ENCODE measurements at places on chromosomes 7 and 10.

GRCh38 chr10:71159892-71160291 lies 52.5 kb upstream of the UNC5B start:
- no peak for DNase-seq

GRCh38 chr10:85650791-85651496 lies 715.7 kb downstream of the GRID1 start:
- no peak for DNase-seq

GRCh38 chr7:151371266-151371665 lies 29.7 kb downstream of the NUB1 start:
- no peak for DNase-seq

DNA sequence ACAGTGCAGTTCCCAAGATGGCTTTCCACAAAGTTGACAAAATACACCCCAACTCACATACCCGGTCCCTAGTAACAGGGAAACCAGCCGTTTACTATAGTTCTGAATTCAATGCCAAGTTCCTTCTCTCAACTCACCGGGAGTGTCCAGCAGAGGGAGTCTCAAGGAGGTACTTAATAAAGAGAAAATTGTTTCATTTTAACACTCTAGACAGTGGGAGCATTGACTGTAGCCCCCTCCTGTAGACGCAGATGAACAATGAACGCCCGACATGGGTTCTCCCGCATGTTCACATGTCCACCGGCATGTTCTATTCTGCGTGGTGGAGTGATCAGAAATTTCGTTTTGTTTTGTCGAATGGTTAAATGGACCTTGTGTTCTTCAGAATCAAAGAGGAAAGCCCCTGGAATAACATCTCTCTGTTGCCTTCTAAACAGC lies 1.9 kb downstream of the HIPK2 start:
- peak; percentile 51 for DNase-seq

DNA sequence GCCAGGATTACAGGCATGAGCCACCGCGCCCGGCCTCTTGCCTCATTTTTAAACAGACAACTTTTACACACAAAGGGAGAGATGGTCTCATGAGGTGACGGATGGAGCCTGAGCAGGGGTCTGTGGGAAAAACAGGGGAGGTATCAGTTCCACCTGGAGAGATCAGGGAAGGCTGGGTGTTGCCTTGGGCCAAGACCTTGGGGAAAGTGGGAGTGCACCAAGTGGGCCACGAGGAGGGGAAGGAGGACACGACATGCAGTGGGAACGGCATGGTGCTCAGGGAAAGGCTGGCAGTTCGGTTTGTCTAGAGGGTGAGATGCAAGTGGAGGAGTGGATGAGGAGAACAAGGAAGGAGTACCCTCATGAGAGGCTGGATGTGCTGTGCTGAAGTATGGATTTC lies 8.9 kb upstream of the ZNF777 start:
- DNase-seq = no peak

DNA sequence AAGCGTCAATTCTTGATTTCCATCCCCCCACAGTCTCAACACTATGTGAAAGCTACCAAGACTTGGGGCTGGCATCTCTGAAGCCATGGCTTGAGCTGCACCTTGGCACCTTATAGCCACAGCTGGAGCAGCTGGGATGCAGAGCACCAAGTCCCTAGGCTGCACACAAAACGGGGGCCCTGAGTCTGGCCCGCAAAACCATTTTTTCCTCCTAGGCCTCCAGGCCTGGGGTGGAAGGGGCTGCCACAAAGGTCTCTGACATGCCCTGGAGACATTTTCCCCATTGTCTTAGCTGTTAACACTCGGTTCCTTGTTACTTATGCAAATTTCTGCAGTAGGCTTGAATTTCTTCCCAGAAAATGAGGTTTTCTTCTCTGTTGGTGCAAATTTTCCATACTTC lies 89.8 kb upstream of the GNAI1 start:
- DNase-seq = no peak

DNA sequence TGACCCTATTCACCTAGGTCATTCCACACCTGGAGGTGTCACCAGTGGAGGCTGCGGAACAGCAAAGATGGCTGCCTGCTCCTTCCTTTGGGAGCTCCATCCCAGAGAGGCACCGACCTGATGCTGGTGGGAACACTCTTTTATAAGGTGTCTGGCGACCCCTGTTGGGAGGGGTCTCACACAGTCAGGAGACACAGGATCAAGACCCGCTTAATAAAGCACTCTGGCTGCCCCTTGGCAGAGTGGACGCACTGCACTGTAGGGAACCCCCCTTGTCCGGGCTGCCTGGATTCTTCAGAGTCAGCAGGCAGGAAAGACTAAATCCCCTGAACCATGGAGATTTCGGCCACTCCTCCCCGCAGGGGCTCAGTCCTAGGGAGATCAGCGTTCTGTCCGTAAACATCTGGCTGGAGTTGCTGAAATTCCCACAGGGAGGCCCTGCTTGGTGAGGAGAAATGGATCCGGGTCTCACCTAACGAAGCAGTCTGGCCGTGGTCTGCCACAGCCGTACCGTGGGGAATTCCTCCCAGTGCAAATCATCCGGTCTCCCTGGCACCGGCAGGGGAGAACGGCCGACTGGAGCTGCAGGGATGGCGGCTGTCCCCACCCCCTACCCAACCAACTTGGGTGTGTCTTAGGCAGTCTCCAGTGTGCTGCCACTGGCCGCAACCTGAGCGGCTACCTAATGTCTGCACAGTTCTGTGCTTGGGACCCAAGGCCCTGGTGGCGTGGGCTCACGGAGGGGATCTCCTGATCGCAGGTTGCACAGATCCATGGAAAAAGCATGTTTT lies 66.1 kb downstream of the LSMEM1 start:
- DNase-seq = no peak

DNA sequence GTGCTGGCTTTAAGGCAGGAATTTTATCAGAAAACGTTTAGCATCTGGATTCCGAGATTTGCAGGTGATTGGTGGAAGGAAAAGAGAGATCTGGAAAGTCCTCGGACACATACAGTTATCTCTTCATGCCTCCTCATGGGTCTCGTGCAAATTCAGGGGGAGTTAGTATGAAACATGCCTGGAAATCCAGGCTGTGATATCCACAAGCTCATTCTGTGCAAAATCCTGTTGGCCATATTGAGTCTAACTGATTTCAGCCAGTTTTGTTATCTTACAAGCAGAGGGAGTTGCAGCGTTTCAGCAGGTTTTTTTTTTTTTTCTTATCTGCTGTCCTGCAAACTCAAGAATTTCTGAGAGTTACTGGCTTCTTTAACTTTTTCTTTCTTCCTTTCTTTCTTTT lies 411.5 kb downstream of the GALNT17 start:
- no peak for DNase-seq

DNA sequence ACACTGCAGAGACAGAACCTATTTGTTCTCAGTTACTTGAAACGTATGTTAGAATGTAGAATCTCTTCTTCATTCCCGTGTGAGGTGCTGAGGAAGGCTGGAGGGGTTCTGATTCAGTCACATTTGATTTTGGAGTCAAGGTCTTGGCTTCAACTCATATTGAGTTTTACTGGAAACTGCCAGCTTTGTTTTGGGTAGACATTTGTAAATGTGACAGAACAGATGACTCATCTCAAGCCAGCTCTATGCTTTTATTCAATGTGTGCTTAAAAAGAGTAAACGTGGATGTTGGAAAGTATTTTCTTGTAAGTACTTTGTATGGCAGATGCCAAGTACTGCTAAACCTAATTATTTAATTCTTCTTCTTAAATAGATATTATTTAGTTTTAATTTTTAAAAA lies 780.8 kb upstream of the C7orf33 start:
- DNase-seq = no peak

DNA sequence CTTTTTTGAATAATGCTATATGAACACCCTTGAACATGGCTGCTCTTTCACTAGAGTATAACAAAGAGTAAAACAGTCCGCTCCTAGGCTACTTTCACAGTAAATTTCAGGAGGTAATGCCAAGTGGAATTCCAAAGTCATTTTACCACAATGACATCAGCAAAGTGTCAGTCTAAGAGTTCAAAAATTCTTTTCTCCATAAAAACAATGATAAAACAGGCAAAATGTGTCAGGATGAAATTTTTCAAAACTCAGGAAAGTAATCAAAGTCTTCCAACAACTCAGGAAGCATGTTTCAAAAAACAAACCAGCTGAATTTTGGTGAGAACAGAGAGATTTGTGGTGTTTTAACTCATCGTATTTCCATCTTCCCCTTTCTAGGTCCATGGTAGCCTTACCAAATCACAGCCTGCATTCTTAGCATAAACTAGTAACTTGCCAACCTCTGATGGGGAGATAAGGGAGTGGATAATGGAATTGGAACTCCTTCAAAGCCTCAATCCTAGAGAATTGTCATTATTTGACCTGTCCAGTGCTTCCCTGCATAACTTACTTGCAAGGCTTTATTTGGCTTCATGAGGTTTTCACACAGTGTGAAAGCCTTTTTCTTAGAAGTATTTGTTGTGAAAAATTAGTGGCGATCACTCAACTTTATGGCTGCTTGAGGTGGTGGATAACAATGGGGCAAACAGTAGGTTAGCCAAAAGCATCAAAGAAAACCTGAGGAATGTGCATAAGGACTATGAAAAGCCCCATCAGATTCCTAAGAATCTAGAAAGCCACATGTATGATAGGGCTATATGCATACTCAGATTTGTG lies 302.7 kb downstream of the HDAC9 start:
- DNase-seq = no peak
